ENCODE measurements at places on chromosomes 16 and 17. TPM values are rescaled to one million over a fixed set of nuclear protein-coding genes. Genes with fewer than 3 reads are reported as not detected.

The IL17C gene
- total RNA-seq = 0.37 TPM

DNA sequence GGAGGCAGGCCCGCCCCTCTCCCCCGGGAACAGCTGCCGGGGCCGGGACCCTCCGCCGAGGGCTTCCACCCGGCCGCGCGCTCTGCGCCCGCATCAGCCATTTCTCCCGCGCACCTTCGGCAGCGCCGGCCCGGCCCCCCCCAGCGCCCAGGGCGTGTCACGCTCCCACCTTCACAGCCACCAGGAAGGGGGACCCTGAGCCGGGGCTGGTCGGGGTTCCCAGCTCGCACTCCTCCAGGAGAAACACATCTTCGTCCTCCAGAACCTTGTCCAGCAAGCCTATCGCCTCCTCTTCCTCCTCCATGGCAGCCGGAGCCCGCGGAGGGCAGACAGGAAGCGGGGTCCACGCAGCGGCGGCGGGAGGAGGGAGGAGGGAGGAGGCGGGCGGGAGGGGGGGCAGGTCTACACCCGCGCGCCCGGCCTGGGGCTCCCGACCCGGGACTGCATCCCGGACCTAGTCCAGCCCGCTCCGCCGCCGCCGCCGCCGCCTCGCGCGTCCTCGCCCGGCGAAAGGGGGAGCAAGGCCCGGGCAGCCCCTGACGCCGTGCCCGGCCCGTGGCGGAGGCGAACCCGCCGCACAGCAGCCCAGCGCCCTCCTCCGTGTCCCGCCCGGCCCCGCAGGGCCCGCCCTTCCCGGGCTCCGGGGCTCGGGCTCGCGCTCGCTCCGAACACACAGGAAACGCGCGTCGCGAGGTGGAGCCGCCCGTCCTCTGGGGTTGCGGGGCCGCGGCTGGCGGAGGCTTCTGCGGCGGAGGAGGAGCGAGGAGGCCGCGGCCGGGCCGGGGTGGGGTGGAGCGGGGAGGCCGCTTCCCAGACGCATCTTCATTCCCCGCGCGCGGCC lies 70.8 kb downstream of the ABR start:
- DNase-seq = peak; percentile 76

GRCh38 chr17:80229011-80229410 lies 8.8 kb downstream of the SLC26A11 start:
- no peak for DNase-seq

GRCh38 chr17:67518876-67519275 lies 141.8 kb downstream of the PITPNC1 start:
- no peak for DNase-seq

GRCh38 chr16:47734987-47735594 lies 274.0 kb downstream of the PHKB start:
- no peak for DNase-seq

The LRRC45 gene
- 9.2 TPM for total RNA-seq

The CCDC154 gene
- total RNA-seq = 8.9 TPM

GRCh38 chr16:1959269-1960039 lies at the start of gene NDUFB10:
NDUFB10 (plus strand) TSS chr16:1959538; CDS start chr16:1959625, 87 bp downstream.
- DNase-seq = peak; percentile 85

- no peak for DNase-seq
Observed at GRCh38 chr17:17254036-17254435, 17.1 kb upstream of the FLCN start.

DNA sequence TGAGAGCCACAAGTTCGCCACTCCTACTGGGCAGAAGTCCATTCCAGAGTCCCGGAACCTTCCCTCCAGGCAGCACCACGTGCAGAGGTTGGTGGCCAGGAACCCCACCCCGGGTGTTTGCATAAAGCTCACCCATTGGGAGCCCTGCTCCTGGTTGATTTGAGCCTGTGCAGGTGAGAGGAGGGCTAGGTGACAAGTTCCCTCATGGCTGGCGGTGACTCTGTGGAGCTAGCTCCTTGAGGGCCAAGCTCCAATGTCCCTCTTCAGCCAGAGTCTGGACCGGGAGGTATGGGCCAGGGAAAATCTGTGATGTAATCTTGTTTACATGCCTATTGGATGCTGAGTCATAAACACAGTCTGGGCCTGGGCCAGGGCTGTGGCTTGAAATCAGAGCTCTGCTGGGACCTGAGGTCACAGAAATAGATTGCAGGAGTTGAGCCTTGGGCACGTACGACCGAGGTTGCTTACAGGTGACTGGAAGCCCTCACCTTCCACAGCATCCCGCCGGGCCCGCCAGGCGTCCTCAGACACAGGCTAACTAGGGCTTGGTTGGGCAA lies 118.9 kb downstream of the AATF start:
- DNase-seq = no peak

DNA sequence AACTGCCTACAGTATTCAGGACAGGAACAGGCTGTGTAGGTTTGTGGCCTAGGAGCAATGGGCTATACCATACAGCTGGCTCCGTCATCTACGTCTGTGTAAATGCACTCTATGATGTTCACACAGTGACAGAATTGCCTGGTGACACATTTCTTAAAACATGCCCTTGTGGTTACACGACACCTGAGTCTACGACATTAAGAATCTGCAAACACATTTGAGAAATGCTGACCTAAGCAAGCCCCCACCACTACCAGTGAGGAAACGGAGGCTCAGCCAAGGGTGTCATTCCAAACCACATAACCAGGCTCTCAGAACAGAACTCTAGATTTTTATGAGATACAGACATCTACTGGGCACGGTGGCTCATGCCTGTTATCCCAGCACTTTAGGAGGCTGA lies 23.5 kb downstream of the USP36 start:
- peak; percentile 87 for DNase-seq

- peak; percentile 89 for DNase-seq
Observed at GRCh38 chr16:69186642-69187445, at the start of gene SNTB2. SNTB2 (plus strand) TSS chr16:69187164; CDS start chr16:69187167, 3 bp downstream.

DNA sequence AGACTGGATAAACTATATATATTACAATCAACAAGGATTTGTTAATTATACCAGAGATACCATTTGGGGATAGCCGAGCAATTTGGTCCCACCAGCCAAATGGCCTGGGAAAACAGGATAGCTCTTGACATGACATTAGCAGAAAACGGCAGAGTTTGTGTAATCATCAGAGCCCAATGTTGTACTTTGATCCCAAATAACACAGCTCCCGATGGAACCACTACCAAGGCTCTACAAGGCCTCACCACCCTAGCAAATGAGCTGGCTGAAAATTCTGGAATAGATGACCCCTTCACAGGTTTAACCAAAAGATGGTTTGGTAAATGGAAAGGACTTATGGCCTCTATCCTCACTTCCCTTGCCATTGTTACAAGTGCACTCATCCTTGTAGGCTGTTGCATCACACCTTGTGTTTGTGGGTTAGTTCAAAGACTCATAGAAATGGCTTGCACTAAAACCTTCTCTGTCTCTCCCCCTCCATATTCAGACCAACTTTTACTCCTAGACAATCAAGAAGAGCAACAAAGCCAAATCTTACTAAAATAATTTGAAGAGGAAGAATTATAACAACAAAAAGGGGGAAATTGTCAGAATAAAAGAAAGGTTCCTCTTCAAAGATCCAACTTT lies 9.5 kb downstream of the TXNL4B start:
- no peak for DNase-seq

- DNase-seq = no peak
Observed at GRCh38 chr16:86087896-86088230, 188.9 kb downstream of the IRF8 start.

DNA sequence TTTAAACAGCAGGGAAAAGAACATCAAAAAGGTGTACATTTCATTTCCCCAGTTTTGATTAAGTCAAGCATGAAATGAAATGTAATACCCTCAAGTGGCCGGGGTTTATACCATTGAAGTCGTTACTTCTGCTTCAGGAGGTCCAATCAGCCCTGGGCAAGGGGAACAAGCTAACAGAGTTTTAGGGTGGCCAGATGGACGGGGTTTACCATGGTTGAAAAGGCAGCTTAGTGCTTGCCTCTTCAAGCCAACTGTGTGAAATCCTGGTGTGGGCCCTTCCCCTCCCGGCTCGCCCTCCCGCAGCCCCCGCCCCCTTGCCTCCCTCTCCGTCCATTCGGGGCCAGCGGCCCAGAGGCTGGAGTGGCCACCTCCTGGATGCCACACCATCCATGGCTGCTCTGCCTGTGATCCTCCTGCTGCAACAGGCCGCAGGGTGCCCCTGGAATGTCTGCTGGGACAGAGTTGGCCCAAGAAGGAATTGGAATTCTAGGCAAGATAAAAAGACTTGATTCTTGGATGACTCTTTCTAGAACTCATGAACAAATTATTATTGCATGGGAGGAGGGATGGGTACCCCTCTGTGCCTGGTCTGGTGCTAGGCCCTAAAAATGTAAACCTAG lies 296.2 kb upstream of the IRX3 start:
- DNase-seq = no peak

GRCh38 chr16:49843758-49844157 lies 12.2 kb downstream of the ZNF423 start:
- DNase-seq = no peak
